ENCODE measurements at places on chromosomes 2 and 18. TPM values are rescaled to one million over a fixed set of nuclear protein-coding genes. Genes with fewer than 3 reads are reported as not detected.

SCTR gene
- not detected for polyA plus RNA-seq

UGT1A1 gene
- polyA plus RNA-seq: not detected

ANKRD39 gene
- polyA plus RNA-seq: 14.5 TPM

ARPC2 gene
- polyA plus RNA-seq: 309 TPM

APOB gene
- polyA plus RNA-seq: 6.2 TPM

LOXHD1 gene
- polyA plus RNA-seq: 0.09 TPM

SPIRE1 gene
- polyA plus RNA-seq: 9.1 TPM
